ENCODE measurements at places on chromosomes 2 and 18.

- peak; percentile 37 for DNase-seq
Observed at GRCh38 chr2:104384961-104385360, 469.0 kb upstream of the POU3F3 start.

DNA sequence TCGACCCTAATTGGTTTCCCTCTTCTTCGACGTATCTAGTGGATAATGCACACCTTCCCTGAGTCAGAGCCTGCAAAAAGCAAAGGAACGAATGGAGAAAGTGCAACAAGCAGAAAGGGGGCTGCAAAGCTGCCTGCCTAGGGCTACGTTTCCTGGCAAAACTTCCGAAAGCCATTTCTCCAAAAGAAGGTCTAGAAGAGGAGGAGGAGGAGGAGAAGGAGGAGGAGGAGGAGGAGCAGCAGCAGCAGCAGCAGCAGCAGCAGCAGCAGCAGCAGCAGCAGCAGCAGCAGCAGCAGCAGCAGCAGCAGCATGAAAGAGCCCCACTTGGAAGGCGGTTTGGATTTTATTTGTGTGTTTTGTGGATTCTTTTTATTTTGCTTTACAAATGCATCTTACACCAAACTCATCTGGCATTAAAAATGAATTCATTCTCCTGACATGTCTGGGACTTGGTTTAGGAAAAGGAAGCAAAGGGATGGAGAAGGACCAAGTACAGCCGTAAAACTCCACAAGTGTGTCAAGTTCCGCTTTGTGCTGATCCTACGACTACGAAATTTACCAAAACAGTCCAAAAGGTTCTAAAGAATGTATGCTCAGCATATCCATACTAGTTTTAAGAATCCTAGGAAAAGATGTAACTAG lies 2.0 kb downstream of the TCF4 start:
- no peak for DNase-seq

DNA sequence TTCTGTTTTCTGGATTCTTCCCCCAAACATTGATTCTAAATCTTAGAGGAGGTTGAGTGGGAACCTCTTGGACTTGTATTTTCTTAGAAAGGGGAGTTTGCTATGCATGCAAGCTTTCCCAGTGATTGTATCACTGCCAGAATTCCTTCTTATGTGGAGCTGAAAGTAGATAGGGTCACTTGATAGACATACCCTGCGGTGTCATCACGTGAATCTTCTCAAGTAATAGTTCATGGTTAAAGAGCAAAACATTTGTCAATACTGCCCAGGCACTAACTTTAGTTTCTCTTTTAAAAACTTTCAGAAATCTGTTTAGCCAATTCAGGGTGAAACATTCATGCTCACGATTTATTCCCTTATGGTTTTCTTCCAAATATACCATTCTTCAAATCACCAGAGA lies 6.4 kb downstream of the PMAIP1 start:
- no peak for DNase-seq

DNA sequence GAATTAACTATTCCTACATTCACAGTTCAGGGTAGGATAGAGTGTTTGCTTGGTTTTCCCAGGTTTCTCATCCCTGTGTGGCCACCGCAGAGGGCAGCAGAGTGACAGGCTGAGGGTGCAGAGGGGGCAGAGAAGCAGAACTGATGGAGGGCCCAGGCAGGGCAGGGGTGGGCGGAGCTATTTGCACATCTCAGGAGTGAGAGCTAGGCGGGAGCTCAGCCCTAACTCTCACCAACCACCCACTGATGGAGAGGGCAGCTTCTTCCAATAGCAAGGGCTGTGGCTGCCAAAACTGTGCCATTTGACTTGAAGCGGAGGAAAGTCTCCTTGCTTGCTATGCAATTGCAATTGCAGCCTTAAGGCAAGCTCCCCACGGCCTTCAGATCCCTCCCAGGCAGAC lies 12.0 kb upstream of the DARS1 start:
- no peak for DNase-seq

DNA sequence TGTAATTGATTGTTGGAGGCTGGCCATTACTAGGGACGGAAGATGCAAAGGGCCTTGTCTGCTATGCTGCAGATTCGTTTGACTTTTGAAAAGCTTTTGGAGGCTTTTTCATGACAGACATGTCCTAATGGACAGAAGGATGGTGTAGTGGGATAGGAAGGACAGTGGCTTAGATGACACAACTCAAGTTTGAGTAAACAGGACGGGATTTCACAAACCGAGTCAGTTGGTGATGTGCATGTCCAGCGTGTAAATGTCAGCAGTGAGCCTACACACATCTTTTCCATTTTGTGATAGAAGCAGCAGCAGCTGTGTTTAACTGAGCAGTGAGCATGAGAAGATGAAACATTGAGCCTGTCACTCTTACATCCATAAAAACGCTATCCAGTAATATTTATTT lies 76.0 kb downstream of the NCK2 start:
- no peak for DNase-seq

DNA sequence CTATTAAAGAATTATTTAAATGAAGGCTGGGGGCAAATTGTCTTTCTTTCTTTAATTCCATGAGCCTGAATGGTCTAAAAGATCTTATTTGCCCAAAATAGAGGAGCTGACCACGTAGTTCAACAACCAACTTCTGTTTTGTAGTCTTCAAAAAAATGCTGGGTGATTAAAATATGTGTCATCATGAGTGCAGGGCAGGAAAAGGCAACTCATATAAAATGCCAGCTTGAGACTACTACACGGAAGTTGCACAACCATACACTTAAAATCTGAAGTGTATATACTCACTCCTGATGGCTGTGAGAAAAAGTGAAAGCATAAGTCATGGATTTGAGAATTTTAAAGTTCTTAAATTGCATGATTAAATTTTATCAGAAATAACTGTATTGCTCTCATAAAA lies 210.9 kb downstream of the DYM start:
- DNase-seq, result peak; percentile 88

GRCh38 chr2:149410701-149411484 lies 80.5 kb downstream of the LYPD6 start:
- DNase-seq, result no peak

DNA sequence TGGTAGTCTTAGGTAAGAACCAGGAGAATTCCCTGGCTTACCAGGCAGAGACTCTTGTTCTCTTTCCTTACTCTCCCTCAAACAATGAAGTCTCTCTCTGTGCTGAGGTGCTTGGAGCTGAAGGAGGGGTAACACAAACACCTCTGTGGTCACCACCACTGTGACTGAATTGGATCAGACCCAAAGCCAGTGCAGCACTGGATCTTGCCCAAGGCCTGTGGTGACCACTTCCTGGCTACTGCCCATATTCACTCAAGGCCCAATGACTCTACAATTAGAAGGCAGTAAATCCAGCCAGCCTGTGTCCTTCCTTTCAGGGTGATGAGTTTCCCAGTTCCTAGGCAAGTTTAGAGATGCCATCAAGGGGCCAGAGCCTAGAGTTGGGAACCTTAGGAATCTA lies 706.8 kb downstream of the SLC4A3 start:
- DNase-seq, result no peak

GRCh38 chr2:36857713-36858112 lies 108.6 kb downstream of the STRN start:
- no peak for DNase-seq

DNA sequence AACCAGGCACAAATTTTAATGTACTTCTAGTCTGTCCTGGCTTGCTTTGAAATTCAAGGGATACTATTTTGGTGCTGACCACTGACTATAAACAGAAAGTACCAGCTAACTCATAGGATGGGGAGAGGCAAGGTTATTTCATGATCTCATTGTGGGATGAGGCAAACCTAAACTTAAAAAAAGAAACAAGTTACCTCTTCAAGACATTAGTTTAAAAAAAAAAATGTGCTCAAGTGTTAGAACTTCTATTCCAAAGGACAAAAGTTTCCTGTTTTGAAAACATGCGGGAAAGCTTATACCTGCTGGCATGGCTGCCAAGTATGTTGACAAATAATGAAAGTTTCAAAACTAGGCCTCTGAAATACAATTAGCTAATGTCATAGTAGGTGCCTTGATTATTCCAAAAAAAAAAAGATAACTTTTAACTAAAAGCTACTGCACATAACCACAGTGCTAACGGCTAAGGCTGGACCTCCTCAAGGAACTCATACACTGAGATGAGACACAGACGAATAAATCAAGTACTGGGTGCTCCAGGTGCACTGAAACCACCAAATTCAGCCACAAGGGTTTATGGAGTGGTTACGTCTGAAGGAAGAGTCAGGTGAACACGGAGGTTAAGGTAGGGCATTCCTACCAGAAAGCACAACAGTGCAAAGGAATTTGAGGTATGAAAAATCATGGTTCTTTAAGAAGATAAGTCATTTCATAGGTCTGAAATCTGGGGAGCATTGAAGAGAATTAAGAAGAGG lies 38.1 kb downstream of the TMEM131 start:
- DNase-seq, result no peak

- DNase-seq, result no peak
Observed at GRCh38 chr2:231457101-231457500, 7.2 kb downstream of the NCL start.

- no peak for DNase-seq
Observed at GRCh38 chr18:49707599-49707998, 105.7 kb downstream of the ACAA2 start.

GRCh38 chr18:58412844-58413666 lies 215.8 kb downstream of the ALPK2 start:
- DNase-seq, result no peak

DNA sequence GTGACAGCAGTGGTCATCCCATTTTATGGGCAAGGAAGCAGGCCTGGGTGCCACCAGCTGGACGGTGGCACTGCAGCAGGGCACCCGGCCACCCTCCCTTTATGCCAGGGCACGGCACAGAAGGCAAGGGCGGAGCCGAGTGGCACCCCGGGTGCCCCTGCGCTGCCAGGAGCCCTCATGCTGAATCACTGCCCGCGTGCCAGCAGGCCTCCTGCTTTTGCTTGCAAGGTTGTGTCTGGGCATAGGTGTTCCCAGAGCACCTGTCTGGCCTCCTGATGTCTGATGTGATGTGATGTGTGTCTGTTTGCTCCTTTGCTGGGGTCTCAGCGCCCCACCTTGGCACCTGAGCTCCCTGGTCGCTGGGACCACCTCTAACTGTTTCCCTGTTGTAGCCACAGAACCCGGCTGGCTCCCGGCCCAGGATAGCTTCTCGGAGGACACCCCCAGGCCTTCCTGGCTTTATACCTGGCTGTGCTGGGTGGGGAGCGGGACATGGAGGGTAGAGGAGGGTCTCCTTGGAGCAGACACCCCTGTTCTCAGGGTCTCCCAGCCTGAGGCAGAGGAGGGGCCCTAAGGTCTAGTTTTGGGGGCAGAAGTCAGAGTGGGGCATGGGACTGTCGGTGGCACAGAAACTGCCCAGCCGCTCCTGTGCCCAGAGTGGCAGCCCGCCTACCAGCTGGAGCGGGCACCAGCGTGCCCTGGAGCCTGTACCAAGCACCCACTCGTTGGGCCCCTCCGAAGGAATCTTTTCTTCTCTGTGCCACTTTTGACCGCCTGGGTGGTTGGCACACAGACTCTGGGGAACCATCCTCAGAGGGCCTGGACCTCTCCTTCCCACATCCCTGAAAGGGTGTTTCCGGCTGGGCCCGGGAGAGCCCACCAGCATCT lies 3.6 kb downstream of the GPC1 start:
- DNase-seq, result no peak

DNA sequence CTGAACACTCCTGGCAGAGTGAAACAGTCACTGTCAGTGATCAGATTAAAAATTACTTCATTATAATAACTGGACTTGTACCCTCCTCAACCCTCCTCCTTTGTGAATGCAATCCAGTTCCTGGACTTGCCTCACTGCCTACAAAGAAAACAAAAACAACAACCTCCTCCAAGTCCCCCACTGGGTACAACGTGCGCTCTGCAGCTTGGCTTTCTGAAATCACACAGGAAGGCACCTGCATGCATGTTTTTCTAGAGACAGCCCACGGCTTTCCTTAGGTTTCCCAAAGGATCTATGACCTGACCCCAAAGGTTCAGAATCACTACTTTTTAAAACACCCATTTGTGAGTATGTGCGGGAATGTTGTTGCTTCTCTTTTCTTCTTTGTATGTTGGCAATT lies 61.4 kb upstream of the TUBA3E start:
- DNase-seq, result no peak

DNA sequence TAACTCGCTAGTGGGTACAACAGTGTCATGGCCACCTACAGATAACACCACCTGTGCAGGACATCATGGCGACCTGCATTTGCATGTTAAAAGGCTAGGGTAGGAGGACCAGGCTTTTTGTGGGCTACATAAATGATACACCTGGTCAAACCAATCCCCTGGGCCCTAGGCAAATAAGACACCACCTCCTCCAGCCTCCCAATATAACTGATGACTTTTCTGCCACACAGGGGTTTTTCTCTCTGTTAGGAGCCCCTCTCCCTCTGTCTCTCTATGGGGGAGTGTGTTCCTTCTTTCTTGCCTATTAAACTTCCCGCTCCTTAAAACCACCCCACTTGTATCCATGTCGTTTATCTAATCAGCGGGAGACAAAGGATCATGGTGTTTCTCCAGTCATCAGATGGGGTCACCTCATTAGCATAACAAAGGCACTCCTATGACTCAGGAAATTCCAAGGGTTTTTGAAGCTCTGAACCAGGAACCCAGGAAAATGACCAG lies 10.8 kb upstream of the BUB1 start:
- DNase-seq, result no peak

GRCh38 chr2:236862961-236863728 lies 222.5 kb upstream of the COPS8 start:
- DNase-seq, result no peak

GRCh38 chr18:78779996-78780718 lies 199.5 kb upstream of the SALL3 start:
- no peak for DNase-seq

- no peak for DNase-seq
Observed at GRCh38 chr18:29321561-29321960, 1144.6 kb upstream of the CDH2 start.

DNA sequence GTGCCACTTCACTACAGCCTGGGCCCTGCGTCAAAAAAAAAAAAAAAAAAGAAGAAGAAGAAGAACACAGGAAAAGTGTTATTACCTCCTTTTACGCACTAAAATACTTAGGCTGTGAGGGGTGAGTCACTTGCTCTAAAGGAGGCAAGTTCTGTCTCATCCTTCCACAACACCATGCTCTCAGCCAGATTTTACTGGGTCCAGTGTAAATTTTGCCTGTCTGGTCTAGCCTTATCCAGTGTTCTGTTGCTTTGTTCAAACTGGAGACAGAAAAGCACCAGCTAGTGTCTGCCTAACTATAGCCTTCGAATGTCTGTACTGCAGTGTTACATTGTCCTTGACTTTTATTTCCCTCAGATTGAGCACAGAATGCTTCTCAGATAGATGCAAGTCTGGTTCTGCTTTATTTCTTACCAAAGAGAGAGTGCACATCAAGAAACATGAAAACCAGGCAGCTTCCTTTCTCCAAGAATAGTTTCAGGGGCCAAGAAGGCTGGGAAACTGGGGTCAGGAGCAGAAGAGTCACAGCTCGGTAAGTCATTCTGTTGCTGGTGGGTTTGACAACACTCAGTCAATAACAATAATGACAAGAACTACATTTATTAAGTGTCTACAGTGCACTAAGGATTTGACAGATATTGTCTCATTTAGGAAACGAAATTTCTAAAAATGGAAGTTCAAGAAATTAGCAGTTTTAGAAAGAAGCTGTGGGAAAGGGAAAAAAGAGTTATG lies 3.1 kb upstream of the MSGN1 start:
- DNase-seq, result peak; percentile 3

All from RKO (cell line).